ENCODE measurements at places on chromosomes 1 and 21.

- DNase-seq: no peak
Observed at GRCh38 chr1:115893545-115893944, 52.6 kb upstream of the NHLH2 start.

DNA sequence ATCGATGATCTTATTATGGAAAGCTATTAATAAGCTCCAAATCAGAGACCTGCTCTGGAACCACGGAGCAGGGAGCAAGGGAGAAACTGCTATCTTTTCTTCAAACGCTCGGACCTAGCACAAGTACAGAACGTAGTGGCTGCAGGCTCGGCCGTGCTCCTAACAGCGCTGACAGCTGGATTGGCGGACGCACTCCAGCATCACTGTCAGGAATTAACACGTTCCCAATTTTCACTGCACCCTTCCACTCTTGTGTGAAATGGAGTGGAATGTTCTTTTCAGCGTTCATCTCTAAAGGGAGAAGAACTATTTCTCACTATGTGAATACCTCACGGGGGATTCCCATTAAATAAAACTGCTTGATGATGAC, 106.9 kb downstream of the ZNF281 start:
- no peak for DNase-seq

DNA sequence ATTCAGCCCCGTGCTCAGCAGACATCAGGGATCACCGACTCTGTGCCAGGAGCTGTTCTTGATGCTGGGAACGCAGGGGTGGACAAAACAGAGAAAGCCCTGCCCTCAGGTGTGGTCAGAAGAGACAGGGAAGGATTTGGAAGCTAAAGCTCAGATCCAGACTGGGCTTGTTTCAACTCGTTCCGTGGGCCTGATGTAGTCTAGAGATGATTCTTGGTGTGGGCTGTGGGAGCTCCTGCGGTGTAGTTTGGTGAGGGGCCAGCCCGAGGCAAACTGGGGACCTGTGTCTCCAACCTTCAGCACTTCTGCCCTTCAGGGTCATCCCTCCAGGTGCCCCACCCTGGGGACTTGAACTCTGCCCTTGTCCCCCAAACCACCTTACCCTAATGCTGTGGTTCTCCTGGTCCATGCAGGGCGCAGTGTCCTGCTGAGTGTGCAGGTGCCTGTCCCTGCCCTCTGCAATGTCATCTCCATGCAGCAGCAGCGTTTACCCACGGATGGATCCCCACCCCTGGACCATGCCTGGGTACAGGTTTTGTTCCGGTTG, 17.3 kb upstream of the ABCG1 start:
- no peak for DNase-seq

DNA sequence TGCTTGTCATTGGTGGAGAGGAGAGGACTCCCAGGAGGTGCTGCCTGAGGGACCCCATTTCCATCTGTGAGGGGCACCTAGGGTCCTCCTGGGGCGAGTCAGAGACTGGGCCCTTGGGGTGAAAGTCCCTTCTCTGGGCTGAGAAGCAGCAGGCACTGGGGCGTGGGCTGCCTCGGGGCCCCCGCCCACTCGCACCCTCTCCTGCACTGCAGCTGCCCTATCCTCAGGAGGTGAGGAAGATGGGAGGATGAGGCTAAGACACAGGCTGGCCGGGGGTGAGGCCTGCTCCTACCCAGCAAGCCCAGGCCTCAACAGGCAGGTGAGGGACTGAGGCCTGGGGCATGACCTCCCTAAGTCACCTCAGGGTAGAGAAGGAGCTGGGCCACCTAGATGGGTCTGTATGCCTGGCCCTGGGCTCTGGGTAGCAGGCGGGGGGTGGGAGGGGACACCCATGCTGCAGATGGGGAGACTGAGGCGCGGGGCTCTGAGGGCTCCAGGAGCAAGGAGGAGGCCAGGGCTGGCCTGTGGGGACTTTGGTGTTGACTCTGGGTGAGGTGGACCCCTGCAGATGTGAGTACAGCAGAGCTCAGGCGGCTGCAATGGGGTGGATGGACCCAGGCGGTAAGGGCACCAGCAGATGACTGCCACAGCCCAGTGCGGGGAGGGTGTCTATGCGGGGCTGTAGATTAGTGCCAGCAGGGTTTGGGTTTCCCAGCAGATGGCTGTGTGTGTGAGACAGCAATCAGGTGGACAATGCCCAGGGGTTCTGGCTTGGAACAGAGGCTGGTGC, 10.4 kb upstream of the ZNF669 start:
- DNase-seq: no peak

DNA sequence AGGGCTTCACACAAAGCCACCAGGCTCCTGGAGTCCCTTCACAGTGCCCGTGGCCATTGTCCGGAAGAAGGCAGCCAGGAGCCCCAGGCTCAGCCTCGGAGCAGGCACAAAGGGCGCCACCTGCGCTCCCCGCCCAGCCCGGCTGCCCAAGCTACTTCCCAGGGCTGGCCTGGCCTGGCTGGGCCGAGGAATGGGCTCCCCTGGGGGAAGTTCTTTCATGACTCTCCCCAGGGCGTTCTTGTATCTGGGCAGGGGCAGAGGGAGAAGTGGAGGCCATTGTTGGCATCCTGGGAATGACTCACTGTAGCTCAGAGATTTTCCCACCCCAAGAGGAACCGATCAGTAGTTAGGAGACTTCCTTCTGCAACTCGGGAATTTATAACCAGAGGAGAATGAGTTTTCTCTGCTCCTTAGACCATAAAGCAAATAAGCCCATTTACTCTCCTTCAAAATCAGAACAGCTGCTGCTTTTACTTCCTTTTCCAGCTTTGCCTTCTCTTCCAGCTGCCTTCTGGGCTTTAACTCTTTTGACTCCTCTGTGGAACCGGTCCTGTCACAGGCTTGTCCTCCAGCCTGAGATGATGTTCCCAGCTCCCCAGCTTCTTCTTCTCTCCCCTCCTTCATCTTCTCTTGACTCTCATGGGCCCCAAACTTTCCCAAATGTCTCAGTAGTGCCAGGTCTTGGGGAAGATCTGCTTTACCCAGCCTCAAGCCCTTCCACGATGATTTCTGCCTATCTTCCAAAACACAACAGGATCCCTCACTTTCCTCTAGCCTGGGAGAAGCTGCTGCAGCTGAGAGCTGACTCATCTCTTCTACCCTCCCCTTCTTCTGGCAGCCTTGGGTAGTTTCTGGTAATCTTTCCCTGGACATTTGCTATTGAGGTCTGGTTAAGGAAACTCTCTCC, 118.7 kb upstream of the CD34 start:
- no peak for DNase-seq

GRCh38 chr1:92599184-92599583, 112.5 kb upstream of the GFI1 start:
- peak; percentile 79 for DNase-seq

- DNase-seq: no peak
Observed at GRCh38 chr1:217590598-217590997, 40.3 kb downstream of the GPATCH2 start.

DNA sequence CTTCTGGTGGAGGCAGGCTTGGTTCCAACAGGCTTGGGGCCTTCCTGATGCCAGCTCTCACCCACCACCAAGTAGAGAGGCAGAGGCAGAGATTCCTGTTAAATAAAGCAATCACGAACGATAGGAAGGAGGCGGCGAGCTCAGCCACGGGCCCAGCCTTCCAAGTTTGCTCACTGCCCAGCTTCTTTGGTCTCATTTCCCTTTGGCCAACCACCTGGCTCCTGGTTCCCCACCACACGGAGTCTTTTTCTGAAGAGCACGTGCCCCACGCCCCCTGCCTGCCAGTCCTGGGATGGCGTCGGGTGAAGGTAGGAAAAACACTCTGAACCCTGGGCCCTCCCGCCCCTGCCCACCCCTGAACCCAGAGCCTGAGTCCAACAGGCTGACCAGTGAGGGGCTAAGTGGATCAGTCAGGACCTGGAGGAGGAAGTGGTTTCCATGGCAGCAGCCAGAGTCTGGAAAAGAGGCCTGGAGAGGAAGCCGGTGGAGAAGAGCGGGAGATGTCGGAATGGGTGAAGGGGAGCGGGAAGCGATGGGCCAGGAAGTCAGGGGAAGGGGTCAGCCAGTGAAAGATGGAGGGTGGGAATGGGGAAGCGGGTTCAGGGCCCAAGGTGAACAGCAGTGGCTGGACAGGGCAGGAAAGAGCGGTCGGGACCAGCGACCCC, 158.2 kb upstream of the KLHDC7A start:
- peak; percentile 26 for DNase-seq

GRCh38 chr1:56754708-56755479, 64.3 kb downstream of the FYB2 start:
- DNase-seq: no peak

DNA sequence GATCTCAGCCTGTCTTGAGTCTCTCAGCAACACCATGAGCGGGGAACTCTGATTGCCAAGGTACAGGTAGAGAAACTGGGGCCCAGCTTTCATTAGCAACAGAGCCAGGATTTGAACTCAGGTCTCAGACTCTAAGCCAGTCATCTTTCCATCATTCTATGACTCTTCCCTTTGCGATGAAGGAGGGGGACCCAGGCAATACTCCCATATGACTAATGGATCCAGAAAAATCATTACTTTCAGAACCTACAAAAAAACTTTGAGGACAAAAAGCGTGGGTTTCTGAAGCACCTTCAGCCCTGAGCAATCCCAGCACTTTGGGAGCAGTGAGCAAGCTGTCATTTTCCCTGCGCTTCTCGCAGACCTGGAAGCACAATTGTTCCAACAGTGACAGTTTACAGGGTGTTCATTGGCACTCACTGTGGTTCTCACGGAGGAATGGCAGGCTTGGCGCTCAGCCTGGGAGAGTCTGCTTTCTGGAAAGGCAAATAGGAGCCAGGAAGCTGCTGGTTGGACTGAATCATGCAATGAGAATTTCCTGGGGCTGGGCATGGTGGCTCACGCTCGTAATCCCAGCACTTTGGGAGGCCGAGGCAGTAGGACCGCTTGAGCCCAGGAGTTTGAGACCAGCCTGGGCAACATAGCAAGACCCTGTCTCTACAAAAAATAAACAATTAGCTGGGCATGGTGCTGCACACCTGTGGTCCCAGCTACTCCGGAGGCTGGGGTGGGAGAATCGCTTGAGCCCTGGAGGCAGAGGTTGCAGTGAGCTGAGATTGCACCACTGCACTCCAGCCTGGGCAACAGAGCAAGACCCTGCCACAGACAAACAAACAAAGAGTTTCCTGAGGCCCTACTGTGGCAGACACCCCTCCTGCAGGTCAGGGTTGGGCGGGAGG, 40.1 kb downstream of the SLC2A7 start:
- no peak for DNase-seq

DNA sequence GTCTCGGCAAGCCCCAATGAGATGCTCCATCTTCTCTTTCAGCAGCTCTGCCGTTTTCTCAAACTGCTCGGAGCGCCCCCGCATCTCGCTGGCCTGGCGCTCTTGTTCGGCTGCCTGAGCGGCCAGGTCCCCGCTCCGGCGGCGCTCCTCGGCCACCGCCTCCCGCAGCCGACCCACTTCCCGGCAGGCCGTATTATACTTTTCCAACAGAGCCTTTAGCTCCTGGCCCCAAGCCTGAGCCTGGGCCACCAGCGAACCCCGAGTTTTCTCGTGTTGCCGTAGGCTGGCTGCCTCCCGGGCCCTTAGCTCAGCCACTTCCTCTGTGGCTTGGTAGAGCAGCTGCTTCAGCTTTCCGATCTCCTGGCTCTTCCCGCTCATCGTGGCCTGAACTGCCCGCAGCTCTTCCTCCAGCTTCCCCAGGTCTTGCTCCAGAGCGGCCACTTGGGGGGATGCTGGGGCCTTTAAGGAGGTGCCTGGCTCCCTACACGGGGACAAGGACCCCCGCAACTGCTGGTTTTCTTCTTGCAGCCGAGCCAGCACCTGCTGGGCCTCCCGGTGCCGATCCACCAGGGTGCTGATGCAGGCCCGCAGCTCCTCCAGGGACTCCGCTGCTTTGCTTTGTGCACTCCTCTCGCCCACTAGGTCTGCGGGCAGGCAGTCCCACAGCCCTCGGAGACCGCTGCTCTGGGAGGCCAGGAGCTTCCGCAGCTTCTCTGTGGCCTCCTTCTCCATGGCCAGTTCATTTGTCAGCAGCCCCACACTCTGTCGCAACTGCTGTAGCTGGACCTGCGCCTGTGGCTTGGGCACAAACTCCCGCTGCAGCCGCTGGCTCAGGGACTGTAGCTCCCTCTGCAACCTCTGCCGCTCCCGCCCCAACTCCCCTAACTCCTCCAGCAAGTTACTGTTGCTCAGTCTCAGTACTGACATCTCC, 13.4 kb upstream of the PIAS3 start:
- DNase-seq: peak; percentile 67

GRCh38 chr1:41955461-41956159, 36.9 kb upstream of the HIVEP3 start:
- DNase-seq: no peak

GRCh38 chr1:8742022-8742924, 75.2 kb downstream of the RERE start:
- DNase-seq: no peak

DNA sequence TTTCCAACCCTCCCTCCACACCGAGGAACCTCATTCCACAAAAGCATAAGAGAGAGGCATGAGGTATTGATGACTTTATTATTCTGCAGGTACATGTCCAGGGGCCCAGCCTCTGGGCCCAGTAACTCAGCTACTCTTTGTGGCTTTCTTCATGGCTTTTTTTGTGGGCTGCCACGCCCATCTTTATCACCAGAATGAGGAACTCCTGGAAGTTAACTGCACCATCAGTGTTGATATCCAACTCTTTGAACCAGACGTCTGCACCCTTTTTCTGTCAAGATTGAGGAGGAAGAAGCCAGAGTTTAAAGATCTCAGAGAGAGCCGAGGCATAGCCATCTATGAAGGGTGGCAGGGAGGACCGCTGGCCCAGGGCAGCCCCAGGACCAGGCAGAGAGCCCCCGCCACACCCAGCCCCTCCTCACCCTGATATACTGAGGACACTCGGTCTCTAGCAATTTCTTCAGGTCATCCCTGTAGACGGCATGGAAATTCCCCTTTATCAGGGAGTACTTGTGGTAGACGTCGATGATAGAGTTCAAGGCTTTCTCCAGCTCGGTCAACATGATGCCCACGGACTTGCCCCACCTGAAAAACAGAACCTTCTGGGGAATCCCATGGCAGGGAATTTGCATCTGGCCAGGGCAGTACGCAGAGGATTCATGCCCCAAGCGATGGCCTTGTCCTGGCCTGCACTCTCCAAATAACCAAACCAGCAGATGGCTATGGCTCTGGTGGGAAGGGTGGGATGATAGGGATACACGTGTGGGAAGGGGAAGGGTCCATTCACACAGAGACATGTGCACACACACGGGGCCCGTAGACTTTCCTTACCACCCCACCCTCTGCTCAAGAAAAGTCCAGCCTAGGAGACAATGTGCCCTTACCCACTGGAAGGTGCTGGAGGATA, 647 bp downstream of the S100A8 start:
- peak; percentile 46 for DNase-seq

DNA sequence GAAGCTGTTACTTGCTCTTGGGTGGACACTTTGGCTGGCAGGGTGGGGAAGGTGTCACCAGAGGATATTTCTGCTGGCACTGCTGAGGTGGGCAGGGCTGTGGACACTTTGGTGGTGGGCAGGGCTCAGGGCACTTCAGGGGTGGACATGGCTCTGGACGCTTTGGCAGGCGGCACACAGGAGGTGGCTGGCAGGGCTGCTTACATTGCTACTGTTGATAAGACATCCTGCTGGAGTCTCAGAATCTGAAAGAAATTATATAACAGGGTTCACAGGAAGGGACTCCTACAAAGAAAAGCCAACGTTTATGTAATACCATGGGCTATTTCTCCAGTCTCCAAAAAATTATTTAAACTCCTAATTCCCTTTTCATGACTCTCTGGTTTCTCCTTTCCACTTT, 10.2 kb downstream of the SPRR2G start:
- no peak for DNase-seq

- DNase-seq: no peak
Observed at GRCh38 chr1:151583796-151584195, 28.1 kb upstream of the SNX27 start.
